ENCODE measurements at places on chromosomes 5 and 9.

- DNase-seq, result no peak
Measured at GRCh38 chr9:3125602-3126405, 281.9 kb upstream of the PUM3 start.

DNA sequence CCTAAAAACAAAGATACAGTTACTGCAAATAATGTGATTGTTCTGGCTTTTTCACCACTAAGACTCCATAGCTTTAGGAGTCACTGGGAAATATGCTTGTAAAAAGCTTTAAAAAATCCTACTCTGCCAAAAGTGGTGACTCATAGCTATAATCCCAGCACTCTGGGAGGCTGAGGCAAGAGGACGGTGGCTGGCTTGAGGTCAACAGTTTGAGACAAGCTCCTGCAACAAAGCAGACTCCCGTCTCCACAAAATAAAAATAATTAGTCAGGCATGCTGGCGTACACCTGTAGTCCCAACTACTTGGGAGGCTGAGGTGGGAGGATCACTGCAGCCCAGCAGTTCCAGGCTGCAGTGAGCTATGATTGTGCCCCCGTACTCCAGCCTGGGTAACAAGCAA is 406.4 kb downstream of the HTR1A start:
- DNase-seq, result no peak

DNA sequence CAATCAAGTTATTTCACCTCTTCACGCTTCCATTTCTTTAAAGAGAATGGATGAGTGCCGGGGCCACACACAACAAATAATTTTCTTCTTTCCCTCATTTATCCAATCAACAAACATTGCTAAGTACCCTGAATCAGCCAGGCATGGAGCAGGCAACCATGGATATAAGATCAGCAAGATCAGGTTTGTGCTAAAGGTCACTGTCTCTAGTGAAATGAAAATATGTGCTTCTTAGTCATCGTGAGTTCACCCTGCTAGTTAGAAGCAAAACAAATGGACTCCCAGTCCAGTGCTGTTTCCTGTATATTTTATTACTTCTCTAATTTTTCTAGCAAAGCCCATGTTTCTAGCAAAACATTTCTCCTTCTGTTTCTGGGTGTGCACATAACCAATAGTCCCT is 629.2 kb downstream of the BNC2 start:
- no peak for DNase-seq

- no peak for DNase-seq
Measured at GRCh38 chr9:1071730-1072129, 21.6 kb downstream of the DMRT2 start.

DNA sequence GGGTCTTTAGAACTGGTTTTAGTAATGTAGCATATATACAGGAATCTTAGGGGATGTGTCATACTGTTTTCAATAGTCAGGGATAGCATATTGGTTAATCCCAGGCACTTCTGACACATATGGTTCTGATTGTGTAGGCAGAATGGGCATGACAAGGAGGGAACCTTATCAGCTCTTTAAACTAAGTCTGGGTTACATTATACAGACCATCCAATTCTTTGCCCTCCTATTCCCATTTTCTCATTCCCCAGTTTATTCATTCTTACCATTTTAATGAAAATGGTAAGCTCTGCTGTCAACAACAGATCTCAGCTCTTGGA is 85.1 kb downstream of the NDUFAF2 start:
- DNase-seq, result no peak

DNA sequence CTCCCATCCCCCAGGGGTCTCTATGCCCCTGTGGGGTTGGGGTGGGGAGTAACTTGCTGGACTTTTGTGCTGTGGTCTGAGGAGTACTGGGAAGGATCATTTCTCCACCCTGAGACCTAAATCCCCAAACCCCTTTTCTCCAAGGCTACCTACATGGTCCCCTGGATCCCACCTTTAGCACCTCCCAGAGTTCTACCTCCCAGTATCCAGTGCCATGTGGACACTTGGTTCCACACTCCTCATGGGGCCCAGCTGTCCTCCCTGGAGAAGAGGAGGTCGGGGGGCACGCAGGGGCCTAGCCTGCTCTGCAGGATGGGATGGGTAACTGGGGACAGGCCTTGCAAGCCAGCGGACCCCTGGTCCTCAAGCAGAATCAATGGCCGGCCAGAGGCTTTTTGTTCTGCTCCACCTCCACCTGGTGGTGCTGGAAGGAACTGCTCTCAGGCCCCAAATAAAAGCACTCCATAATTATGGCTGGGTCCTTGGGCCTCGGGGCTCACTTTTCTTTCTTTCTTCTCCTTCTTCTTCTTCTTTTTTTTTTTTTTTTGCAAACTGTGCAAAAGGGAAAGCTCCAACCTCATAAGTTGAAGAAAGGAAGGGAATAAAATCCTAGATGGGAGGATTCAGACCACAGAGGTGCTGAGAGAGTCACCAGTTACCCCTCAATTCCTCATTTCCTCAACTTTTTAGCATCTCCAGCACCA is 68.4 kb downstream of the PSD2 start:
- DNase-seq, result peak; percentile 54

DNA sequence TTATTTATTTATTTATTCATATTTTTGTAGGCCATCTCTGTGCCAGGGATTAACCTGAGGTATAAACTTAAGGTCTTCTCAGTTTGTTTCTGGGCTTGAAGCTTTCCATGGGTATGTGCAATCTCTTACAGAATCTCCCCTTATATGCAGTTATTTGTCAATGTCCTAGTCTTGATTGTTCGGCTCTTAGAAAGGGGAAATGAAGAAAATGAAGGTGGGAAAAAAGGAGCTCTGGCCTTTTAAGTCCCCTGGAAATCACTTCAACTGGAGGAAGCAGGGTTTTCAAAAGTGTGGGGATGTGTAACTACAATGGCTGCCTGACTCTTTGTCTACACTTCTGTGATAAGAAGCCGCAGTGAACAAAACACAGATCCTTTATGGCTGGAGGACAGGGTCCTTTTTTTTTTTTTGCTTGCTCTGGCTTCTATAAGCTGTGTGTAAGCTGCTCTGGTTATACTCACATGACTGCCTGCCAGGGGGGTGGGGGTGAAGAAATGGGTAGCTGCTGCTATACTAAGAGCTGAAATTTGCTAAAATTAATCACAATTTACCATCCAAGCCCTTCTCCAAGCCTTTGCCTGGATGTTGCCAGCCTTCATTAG is 33.7 kb downstream of the CENPP start:
- no peak for DNase-seq

GRCh38 chr9:80555782-80556325 is 984.1 kb downstream of the TLE4 start:
- DNase-seq, result no peak

GRCh38 chr9:134052941-134053340 is 14.9 kb downstream of the BRD3 start:
- DNase-seq, result no peak

GRCh38 chr5:152689250-152689711 is 284.2 kb upstream of the NMUR2 start:
- DNase-seq, result no peak

GRCh38 chr9:79952401-79952800 is 380.6 kb downstream of the TLE4 start:
- DNase-seq, result no peak

GRCh38 chr5:130532786-130533185 is 628.5 kb downstream of the CHSY3 start:
- DNase-seq, result no peak

- peak; percentile 1 for DNase-seq
Measured at GRCh38 chr9:89514337-89514736, 16.4 kb upstream of the SEMA4D start.

DNA sequence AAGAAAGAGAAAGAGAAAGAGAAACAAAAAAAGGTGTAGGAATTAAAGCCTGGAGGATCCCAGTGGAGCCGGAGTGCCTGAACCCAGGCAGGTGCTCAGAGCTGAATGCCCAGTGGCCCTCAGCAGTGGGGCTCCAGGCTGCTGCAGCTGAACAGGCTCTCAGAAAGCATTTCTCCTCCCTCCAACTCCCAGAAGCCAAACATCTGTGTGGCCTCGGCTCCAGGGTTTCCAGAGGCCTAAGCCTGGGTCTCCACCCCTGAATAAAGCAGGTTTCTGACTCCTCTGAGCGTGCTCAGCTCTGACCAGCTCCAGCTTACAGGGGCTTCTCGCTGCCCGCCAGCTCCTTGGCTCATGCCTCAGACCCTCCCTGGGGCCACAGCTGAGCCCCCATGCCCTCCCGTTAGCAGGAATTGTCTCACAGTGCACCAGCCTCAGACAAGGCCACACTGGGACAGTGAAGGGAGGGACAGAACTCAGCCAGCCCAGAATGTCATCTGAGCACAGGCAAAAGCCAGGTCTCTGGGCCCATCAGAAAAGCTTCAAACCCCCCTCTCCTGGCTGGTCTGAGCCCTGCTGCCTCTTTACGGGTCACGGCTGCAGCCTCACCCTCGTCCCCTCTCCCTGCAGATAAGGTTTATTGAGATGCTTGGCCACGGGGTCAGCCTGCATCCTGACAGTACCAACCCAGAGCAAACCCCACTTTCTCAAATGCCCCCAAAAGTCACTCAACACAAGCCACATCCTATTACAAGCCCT is 114.4 kb upstream of the PPP1R26 start:
- DNase-seq, result no peak

DNA sequence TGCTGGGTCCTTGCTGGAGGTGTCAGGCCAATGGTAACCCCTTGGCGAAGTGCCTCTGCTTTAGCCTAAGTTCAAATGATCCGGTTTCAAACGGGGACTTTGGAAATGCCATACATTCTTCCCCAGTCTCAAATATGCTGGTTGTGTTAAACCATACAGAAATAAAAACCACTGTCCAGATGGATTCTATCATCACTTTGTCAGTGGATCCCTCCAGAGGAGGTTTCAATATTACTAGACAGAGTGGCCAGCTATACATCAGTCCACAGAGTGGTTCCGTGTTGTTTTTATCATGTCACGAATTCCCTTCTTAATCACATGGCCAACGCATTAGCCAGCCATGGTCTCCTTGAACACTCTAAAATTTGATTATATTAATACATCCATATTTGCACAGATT is 7.3 kb upstream of the RANBP17 start:
- DNase-seq, result no peak

DNA sequence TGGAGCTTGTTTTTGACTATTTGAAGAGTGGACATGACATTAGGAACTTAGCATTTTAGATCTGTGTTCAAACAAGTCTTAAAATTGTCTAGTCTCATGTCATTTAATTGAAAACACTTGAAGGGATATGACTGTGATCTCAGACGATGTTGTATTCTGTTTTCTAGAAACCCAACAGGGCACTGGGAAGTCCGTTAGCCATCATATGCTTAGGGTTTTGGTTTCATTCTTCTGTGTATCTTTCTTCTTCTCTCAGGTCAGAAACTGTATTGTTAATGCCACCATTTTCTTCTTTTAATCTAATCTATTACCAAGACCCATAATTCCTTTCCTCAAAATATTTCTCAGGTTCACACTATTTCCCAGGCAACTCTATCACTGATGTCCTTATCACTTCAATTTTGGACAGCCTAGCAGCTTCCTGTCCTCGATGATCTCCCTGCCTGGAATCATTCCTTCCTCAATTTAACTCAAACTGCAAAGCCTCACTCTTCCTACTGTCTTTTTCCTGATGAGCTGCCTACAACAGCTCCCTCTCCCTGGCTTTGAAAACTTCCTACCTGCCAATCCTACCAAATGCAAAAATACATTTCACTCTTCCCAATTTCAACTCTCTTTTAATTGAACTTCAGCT is 77.7 kb downstream of the MEF2C start:
- no peak for DNase-seq

DNA sequence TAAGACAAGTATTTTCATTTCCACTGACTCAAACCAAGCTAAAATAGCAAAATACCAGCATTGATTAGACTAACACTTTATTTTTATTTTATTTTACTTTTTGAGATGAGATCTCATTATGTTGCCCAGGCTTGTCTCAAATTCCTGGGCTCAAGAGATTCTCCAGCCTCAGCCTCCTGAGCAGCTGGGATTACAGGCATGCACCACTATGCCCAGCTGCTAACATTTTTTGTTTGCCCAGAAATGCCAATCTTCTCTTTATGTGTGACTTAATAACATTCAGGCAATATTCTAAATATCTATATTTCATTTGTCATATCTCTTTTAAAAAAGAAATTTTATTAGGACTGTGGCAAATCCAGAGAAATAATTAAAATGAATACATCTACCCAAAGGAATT is 55.0 kb downstream of the OXCT1 start:
- no peak for DNase-seq

- DNase-seq, result no peak
Measured at GRCh38 chr9:121902461-121903135, 190.5 kb downstream of the TTLL11 start.

- no peak for DNase-seq
Measured at GRCh38 chr5:97365163-97365845, 182.3 kb upstream of the RIOK2 start.

DNA sequence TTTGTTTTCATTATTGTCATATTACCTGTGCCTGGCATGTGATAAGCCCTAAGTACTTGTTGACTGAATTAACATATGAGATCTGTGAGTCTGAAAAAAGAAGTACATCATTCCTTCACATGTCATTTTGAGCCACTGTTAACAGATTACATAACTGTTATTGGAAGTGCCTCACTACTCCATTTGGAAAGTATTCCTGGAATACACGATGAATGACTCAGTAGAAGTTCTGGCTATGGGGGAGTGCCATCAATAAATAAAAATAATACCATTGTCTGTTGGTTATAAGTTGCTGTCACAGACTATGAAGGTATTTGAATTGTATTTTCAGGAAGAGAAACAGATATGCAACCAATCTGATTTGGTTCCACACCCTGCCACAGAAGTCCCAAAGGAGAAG is 12.9 kb downstream of the NIPSNAP3B start:
- no peak for DNase-seq

- DNase-seq, result no peak
Measured at GRCh38 chr9:24218656-24219055, 327.0 kb downstream of the IZUMO3 start.

DNA sequence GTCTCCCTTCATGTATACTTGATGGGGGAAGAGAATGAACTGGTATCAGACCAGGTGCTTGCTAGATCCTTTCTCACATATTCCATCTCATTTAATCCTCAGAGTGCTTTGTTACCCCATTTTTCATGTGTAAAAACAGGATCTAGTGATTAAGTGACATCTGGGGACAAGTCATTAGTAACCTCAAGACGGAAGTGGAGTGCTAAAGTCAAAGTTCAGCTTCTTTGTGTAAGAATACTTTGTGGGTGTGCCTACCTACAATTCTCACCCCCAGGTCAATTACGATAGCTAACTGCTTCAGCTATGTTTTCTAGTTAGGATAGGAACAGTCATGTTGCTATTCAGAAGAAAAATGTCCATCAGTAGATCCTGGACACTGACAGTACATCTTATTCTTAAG is 3.1 kb upstream of the FAM120AOS start:
- DNase-seq, result no peak

GRCh38 chr9:33388110-33388994 is 14.0 kb downstream of the AQP7 start:
- peak; percentile 13 for DNase-seq

GRCh38 chr5:124839371-124839998 is 93.0 kb upstream of the ZNF608 start:
- no peak for DNase-seq

GRCh38 chr9:124764774-124765438 is 6.2 kb downstream of the NR6A1 start:
- DNase-seq, result peak; percentile 20

- DNase-seq, result no peak
Measured at GRCh38 chr5:53784596-53784995, 224.2 kb downstream of the NDUFS4 start.

GRCh38 chr5:62134811-62135210 is 171.2 kb upstream of the KIF2A start:
- DNase-seq, result no peak

GRCh38 chr5:15322421-15322820 is 177.6 kb upstream of the FBXL7 start:
- DNase-seq, result no peak
